ENCODE measurements at places on chromosomes 3 and 15.

- no peak for DNase-seq
These were observed 5.8 kb upstream of the SLITRK3 start for GRCh38 chr3:165201964-165202363.

GRCh38 chr3:138451595-138452162 is 17.3 kb downstream of the ESYT3 start:
- DNase-seq: no peak

- no peak for DNase-seq
These were observed 21.2 kb downstream of the PXK start for GRCh38 chr3:58353722-58354553.

DNA sequence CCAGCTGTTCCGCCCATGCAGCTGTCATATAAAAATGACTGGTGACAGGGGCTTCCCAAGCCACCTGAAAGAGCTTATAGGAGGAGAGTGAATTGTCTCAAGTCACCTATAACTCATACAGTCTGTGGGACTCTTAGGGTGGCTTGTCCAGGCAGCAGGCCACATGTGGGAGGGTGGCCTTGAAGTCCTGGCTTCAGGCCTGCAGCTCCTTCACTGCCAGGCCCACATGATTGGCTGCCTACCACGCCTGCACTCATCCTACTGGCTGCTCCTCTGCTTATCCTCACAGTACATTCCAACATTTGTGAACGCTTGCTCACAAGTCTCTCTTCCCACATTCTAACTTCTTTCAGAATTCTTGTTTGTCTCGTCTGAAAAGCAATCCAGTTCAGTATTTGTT is 41.1 kb upstream of the TIPARP start:
- DNase-seq: no peak

DNA sequence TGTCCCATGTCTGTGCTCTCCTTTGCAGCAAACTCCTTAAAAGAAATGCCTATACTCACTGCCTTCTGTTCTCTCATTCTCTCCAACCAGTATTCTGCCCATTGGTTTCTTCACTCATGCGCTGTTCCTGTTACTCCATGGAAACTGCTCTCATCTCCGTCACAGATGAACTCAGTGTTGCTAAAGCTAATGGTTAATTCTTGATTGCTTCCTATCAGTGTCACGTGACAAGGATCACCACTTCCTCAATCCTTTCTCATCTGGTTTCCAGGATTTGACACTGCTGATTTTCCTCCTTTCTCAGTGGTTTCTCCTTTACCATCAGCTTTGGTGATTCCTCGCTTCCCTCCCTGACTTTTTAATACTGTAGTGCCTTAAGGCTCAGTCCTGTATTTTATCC is 2.6 kb downstream of the DPH3 start:
- no peak for DNase-seq

DNA sequence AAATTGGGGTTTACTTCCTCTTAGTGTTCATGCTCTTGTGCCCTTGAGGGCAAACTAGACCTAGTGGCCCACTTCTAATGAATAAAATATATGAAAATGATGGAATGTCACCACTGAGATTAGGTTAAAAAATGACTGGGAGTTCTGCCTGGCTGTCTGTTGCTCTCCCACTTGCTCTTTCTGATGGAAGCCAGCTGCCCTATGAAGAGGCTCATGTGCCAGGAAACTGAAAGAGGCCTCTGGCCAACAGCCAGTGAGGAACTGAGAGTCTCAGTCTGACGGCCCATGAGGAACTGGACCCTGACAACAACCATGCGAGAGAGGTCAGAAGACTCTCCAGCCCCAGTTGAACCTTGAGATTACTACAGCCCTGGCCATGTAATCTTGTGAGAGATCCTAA is 107.1 kb upstream of the FHIT start:
- DNase-seq: no peak

DNA sequence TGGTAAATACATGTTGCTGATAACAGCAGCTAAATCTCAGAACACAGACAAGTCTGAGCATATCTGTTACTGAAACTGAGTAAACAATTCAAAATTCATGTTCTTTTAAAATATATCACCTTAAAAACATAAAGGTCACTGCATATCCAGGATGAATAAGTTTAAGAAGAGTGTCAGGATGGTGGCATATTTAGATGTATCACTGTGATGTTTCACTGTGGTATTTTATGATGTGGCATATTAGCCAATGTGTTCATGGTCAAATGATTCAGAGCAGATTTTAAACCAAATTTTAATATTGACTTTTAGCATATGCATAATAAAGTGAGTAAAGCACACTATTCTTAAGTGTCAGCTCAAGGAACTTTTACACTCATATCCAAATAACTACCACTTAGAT is 346.4 kb upstream of the DPPA4 start:
- no peak for DNase-seq

GRCh38 chr3:32302601-32303398 is 64.3 kb downstream of the CMTM8 start:
- DNase-seq: no peak

DNA sequence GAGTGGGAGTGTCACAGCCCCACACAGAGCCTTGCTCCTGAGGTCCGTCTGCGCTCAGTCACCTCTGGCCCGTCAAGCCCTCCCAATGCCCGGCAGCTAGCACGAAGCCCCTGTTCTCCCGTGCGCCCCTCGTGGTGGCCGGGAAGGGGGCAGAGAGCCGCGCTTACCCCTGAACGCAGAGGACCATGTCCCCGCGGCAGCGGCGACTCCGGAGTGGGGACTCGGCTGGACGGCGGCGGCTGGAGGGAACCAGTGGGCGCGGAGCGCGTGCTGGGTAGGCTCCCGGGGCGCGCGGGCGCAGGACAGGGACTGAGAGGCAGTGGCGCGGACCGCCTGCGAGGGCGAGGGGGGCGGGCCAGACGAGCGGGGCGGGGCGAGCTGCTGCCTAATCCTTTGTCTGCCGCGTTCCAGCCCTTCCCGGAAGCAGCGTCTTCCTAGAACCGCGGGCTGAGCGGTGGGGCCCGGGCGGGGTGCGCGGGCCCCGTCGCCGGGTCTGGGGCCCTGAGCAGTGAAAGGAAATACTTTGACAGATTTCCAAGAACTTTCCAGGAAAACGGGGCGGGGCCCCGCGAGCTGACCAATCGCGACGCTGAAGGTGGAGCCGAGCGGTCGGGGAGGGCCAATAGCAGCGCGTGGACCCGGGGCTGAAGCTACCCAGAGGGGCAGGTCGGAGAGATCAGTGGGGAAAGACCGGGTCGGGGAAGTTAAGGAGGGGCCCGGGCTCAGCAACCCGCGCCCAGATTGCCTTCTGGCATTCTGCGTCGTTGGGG is at the start of gene CISH:
CISH (minus strand) TSS at position 311 of the 770 bp plus-strand sequence; CDS start at position 187, 124 bp downstream.
- peak; percentile 98 for DNase-seq

DNA sequence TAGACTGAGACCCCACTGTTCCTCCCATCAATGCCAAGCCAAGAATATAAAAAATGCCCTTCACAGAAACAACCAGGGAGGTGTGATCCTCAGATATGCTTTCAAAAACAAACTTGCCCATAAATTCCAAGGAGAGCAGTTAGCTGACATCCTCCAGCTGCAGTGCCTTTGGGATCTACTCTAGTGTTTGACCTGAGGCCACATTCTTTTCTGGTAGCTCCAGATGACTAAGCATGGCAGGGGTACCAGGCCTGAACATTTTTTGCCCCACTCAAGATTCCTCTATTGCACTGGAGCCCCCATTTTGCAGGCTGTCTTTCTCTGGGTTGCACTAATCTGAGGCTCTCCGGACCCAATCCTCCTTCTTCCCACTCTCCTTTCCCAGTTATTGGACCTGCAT is 27.9 kb upstream of the ACP3 start:
- DNase-seq: no peak

- DNase-seq: no peak
These were observed 102.6 kb downstream of the GMPS start for GRCh38 chr3:155972885-155973584.

- no peak for DNase-seq
These were observed 55.2 kb downstream of the HMG20A start for GRCh38 chr15:77475898-77476297.

DNA sequence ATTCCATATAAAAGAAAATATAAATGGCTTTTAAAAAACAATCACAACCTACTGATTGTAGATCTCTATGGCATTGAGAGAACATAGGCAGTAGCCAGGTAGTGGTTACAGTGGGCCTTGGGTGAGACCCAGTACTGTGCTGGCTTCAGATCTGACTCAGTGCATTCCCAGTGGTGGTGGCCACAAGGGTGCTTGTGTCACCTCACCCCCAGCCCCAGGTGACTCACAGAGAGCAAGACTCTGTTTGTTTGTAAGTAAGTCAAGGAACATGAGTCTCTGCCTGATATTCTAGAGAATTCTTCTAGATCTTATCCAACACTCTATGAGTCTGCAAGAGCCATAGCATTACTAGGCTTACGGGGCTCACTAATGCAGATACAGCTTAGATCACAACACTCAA is 118.8 kb upstream of the AZI2 start:
- DNase-seq: no peak

DNA sequence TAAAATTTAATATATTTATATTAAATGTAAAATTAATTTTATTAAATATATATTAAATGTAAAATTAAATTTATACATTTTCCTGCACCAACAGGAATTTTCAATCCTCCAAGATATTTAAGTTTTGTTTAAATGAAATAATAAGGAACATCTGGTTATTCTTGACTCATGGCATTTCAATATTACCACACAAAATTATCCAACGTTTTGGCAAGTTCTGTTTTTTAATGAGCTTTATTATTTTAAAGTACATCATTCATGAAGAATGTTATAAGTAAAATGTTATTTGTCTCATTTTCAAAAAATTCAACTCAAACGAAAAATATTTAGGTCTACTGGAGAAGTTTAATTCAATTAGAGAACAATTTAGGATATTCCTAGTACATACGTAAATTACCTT is 811.4 kb downstream of the NAALADL2 start:
- no peak for DNase-seq

All from activated CD4-positive, alpha-beta T cell treated with anti-CD3 and anti-CD28 coated beads for 24 hours (primary cell).